ENCODE measurements at places on chromosomes 6 and 20. TPM values are rescaled to one million over a fixed set of nuclear protein-coding genes. Genes with fewer than 3 reads are reported as not detected.

Gene ULBP2
- 0.27 TPM for total RNA-seq

Gene RIMS1
- total RNA-seq, result under 0.01 TPM

Gene FLOT1
- 50.6 TPM for total RNA-seq

Gene SLC22A7
- not detected for total RNA-seq

Gene HLA-DMB
- total RNA-seq, result 71.6 TPM

Gene MOXD1
- under 0.01 TPM for total RNA-seq

Gene ALDH8A1
- 0.27 TPM for total RNA-seq
